ENCODE measurements at places on chromosomes 12 and 14.

GRCh38 chr12:42696406-42697149, 107.0 kb upstream of the PRICKLE1 start:
- H3K4me1 ChIP-seq: no peaks in the 10 kb centered on the region
- no peak overlapping the region for H3K4me3 ChIP-seq
- H3K36me3 ChIP-seq: no peaks in the 10 kb centered on the region
- H3K27ac ChIP-seq: no peak overlapping the region

GRCh38 chr12:129404556-129404955, 499.3 kb downstream of the TMEM132D start:
- no peaks in the 10 kb centered on the region for H3K4me1 ChIP-seq
- H3K36me3 ChIP-seq: no peaks in the 10 kb centered on the region
- H3K4me3 ChIP-seq: no peak overlapping the region
- no peak for DNase-seq
- H3K27me3 ChIP-seq: no peaks in the 10 kb centered on the region

GRCh38 chr12:130916241-130916911, 37.3 kb upstream of the ADGRD1 start:
- H3K36me3 ChIP-seq: no peaks in the 10 kb centered on the region
- DNase-seq: peak; percentile 60
- no peaks in the 10 kb centered on the region for H3K27me3 ChIP-seq
- peak overlapping the region; percentile 19 for H3K4me3 ChIP-seq
- no peak overlapping the region for H3K27ac ChIP-seq
- no peaks in the 10 kb centered on the region for H3K4me1 ChIP-seq

GRCh38 chr12:69068448-69068847, 135.5 kb upstream of the CPM start:
- H3K4me1 ChIP-seq: no peaks in the 10 kb centered on the region
- no peaks in the 10 kb centered on the region for H3K27me3 ChIP-seq
- H3K4me3 ChIP-seq: no peak overlapping the region
- H3K27ac ChIP-seq: no peak overlapping the region
- H3K36me3 ChIP-seq: no peaks in the 10 kb centered on the region

DNA sequence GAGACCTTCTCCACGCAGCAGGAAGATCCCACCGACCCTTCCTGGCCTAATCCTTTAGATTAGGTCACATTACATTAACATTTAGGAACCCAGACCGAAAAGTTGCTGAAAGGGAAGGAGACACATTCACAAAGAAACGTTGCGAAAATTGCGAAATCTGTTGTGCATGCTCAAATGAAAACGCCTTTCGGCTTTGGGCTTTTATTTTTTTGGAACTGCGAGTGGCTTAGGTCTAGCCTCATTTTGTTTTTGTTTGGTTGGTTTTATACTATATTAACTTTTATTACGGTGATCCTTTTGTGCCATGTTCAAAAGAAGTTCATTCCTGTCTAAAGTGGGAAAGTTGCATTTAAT, 1.5 kb downstream of the MYF6 start:
- H3K4me1 ChIP-seq: no peaks in the 10 kb centered on the region
- no peaks in the 10 kb centered on the region for H3K36me3 ChIP-seq
- H3K27me3 ChIP-seq: no peaks in the 10 kb centered on the region
- peak overlapping the region; percentile 39 for H3K4me3 ChIP-seq

- DNase-seq: no peak
- H3K4me1 ChIP-seq: no peaks in the 10 kb centered on the region
- no peaks in the 10 kb centered on the region for H3K36me3 ChIP-seq
- H3K27ac ChIP-seq: no peak overlapping the region
- H3K4me3 ChIP-seq: no peak overlapping the region
- H3K27me3 ChIP-seq: peaks cover 7% of the 10 kb centered on the region
Measured at GRCh38 chr12:54220092-54220557, 31.3 kb upstream of the SMUG1 start.

DNA sequence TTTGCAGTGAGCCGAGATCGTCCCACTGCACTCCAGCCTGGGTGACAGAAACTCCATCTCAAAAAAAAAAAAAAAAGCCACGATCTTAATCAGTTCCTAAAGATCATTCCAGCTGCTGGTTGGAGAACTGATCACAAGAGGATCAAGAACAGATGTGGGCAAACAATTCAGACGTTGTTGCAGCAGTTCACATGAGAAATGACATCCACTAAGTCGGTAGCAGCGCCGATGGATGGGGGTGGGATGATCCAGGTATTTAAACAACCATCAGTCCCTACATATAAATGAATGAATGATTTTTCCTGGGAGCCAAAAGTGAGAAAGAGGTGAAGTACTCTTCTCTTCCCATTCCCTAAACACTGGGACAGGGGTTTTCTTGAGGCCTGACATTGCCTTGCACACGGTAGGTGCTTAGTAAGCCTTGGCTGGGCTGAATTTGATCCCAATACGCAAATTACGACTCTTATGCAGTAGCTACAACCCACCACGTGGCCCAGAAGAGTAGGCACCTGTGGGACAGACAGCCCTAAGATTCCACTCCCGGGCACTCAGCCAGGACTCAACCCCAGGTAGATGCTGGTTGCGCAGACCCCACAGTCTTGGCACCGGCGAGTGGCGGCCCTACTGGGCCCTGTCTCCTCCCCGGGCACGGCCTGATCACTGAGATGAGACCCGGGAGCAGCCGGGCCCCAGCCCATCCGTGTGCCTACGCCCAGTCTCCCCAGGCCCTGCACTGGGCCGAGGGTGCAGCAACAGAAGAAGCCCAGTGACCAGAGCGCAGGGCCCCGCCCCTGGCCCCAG, 565 bp downstream of the SPRYD3 start:
- H3K27me3 ChIP-seq: no peaks in the 10 kb centered on the region
- peak overlapping the region; percentile 75 for H3K27ac ChIP-seq
- H3K4me3 ChIP-seq: peak overlapping the region; percentile 82
- H3K36me3 ChIP-seq: peaks cover 12% of the 10 kb centered on the region

DNA sequence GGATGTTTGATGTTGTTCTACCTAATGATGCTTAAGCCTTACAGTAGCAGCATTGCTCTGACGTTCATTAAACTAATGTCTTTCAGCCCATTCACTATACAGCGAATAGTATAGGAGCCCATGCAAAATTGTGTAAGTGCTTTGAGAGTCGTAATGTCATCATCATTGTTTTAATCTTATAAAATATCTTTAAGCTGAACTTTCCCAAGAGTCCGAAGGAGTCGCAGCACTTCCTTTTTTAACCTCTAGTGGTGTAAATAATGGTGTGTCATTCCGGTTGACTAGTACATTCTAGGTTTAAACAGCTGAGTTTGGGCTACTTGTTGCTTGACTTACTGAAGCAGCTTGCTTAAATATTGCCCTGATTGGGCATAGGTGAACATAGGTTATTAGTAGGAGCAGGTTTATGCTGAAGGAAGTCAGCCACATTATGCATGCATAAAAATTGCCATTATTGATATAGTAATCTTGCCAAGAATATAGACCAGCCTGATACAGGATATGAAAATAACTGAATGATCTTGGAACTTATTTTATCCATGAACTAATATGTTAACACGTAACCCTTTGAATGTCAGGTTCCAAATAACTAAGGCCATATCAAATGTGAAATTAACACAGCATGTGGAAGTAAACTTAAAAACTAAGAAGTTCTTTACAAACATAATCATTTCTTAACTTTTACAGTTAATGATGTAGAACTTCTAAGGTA, 2.6 kb downstream of the WNK1 start:
- H3K27me3 ChIP-seq: no peaks in the 10 kb centered on the region
- no peaks in the 10 kb centered on the region for H3K36me3 ChIP-seq
- peaks cover 41% of the 10 kb centered on the region for H3K4me1 ChIP-seq
- no peak for DNase-seq
- peak overlapping the region; percentile 93 for H3K27ac ChIP-seq

DNA sequence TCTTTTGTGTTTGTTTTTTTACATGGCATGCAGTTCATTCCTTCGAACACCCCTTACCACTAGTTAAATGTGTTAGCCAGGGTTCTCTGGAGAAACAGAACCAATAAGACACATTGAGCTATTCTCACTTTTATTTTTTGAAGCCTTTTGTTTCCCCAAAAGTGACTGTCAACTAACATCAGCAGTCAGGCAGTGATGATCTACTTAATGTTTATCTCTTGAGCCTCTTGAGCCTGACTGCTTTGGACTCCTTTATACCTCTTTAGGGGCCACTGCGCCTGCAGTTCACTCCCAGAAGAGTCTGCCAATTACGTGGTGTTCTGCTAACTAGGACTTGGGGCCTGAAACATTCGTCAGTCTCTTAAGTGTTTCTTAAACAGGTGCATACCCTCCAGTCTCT, 163.7 kb upstream of the FLRT2 start:
- H3K4me3 ChIP-seq: no peak overlapping the region
- H3K27ac ChIP-seq: no peak overlapping the region
- no peaks in the 10 kb centered on the region for H3K27me3 ChIP-seq
- no peaks in the 10 kb centered on the region for H3K4me1 ChIP-seq
- DNase-seq: no peak
- no peaks in the 10 kb centered on the region for H3K36me3 ChIP-seq

- H3K27me3 ChIP-seq: peaks cover 19% of the 10 kb centered on the region
- no peak for DNase-seq
Measured at GRCh38 chr12:53985994-53986685, 1.2 kb downstream of the HOXC10 start.

DNA sequence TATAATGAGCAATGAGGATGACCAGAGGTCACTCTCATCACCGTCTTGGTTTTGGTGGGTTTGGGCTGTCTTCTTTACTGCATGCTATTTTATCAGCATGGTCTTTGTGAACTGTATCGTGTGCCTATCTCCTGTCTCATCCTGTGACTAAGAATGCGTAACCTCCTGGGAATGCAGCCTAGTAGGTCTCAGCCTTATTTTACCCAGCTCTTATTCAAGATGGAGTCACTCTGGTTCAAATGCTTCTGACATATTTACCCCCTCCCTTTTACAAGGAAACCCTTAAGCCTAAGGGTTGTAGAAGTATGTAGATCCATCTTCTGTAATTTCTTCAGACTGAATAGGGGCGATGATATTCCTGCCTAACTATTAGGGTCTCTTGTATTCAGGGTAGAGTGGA, 8.4 kb downstream of the IFI27L1 start:
- no peak overlapping the region for H3K4me3 ChIP-seq
- no peak overlapping the region for H3K27ac ChIP-seq
- DNase-seq: no peak
- H3K36me3 ChIP-seq: no peaks in the 10 kb centered on the region
- no peaks in the 10 kb centered on the region for H3K4me1 ChIP-seq

DNA sequence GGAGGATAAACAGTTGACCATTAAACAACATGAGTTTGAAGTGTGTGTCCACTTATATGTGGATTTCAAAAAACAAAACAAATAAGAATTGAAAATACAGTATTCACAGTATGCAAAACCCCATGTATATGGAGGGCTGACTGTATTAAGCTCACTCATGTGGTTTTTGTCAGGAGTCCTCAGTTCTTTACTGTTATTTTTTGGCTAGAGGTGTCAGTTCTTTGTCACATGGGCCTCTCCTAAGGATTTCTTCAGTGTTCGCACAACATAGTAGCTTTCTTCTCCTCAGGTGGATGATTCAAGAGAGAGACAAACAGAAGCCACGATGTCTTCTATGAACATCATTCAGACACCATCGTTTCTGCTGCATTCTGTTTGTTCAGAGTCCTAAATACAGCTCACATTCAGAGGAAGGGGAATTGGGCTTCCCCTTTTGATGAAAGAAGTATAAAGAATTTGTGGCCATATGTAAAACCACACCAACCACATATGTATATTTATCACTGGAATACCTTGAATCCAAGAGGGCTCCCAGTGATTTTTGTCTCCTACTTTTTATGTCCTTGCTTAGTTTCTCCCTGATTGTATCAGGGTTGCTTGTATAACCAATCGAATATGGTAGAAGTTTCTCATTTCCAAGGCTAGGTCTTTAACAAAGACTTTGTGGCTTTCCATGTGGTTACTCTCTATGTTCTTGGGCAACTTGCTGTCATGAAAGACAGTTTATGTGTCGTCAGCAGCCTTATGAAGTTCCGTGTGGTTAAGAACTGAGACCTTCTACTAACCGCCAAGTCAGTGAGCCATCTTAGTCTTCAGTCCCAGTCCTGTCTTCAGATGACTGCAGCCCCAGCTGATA, 18.9 kb downstream of the MNAT1 start:
- H3K27ac ChIP-seq: no peak overlapping the region
- no peaks in the 10 kb centered on the region for H3K4me1 ChIP-seq
- H3K4me3 ChIP-seq: no peak overlapping the region
- H3K36me3 ChIP-seq: no peaks in the 10 kb centered on the region

GRCh38 chr14:45680531-45680930, 427.5 kb upstream of the MIS18BP1 start:
- no peak for DNase-seq
- no peaks in the 10 kb centered on the region for H3K4me1 ChIP-seq
- H3K27ac ChIP-seq: no peak overlapping the region
- no peak overlapping the region for H3K4me3 ChIP-seq
- H3K36me3 ChIP-seq: no peaks in the 10 kb centered on the region

DNA sequence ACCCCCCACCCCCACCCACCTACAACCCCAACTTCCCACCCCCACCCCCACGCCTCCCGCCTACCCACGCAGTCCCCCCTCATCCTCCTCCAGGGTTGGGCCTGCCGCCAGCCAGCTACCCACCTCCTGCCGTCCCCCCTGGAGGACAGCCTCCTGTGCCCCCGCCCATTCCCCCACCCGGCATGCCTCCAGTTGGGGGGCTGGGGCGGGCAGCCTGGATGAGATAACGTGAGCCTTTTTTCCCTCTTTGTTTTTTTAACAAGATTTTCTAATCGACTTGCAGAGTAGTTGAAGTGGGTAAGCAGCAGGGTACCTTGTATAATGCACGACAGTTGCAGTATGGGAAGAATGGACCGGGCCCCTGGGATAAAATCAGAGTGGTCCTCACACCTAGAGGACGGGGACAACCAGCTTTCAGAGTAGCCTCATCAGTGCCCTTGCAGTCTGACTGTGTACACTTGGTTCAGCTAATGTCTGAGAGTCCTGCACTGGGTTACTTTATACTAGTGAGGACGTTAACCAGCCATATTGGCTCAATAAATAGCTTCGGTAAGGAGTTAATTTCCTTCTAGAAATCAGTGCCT, 29.4 kb downstream of the CCNK start:
- H3K4me1 ChIP-seq: no peaks in the 10 kb centered on the region
- no peak overlapping the region for H3K27ac ChIP-seq
- peaks cover 42% of the 10 kb centered on the region for H3K36me3 ChIP-seq

- H3K4me3 ChIP-seq: no peak overlapping the region
- no peak for DNase-seq
- no peaks in the 10 kb centered on the region for H3K4me1 ChIP-seq
- H3K27me3 ChIP-seq: no peaks in the 10 kb centered on the region
Measured at GRCh38 chr14:61101803-61102548, 120.9 kb downstream of the SLC38A6 start.

DNA sequence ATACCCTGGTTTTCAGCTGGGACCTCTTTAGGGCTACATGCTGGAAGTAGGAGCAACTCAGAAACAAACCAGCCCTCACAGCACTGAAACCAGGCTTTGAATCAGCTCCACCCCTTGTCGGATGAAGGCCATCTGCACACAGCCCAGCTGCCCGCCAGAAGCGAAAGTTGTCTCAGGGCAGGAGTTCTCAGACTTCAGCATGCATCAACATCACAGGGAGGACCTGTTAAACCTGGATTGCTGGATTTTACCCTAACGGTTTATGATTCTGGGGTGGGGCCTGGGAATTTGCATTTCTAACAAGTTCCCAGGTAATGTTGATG, 10.9 kb downstream of the SYNDIG1L start:
- DNase-seq: no peak
- no peaks in the 10 kb centered on the region for H3K4me1 ChIP-seq
- no peak overlapping the region for H3K4me3 ChIP-seq
- no peak overlapping the region for H3K27ac ChIP-seq
- no peaks in the 10 kb centered on the region for H3K36me3 ChIP-seq
